Right ventricle myocardium superior (tissue), 1 donor: ENCODE measurements at places on chromosomes 2 and 18.

- no peak for DNase-seq
Observed at GRCh38 chr2:214401580-214401979, 9.3 kb upstream of the VWC2L start.

DNA sequence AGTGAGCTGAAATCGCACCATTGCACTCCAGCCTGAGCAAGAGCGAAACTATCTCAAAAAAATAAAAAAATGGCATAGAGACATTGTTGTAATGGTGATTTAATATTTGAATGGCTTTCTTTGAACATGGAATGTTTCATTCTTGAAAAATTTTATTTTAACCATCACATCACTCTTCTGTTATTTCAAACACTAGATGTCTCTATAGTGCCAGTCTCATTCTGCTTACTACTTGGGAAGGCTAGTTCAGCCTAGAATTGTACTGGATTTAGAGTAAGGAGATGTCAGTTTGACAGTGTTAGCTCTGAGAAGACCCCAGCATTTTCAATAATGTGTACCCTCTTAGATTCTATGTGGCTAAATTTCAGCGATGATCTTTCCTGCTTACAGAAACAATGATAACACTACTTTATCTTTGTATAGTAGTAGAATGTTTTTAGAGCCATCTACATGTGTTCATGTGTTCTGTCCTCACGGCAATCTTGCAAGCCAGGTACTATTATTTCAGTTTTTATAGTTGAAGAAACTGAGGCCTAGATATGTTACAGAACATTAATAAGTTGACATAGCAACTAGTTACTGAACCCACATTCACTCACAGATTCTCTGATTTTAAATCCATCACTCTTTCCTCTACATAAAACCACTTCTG is 142.9 kb upstream of the ZSWIM2 start:
- no peak for DNase-seq

- DNase-seq = no peak
Observed at GRCh38 chr2:134169788-134170187, 84.1 kb upstream of the MGAT5 start.

DNA sequence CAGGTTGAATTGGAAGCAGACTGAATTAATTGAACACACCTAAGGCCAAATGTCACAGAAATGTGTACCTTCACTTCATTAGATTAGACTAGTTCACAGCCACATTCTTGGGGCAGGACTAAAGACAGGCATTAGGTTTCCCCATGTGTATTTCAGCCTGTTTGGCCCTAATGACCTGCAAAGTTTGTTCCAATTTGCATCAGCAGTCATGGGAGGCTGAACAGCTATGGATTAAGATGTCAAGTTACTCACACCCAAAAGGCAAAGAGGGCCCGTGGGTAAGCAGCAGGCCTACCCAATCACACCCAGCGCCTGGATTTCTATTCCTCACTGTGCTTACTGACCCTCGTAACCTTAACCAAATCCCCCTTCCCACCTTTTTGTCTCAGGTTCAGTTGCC is 99.6 kb upstream of the RIOK3 start:
- DNase-seq = no peak

- DNase-seq = no peak
Observed at GRCh38 chr2:128486640-128487375, 168.1 kb upstream of the HS6ST1 start.

DNA sequence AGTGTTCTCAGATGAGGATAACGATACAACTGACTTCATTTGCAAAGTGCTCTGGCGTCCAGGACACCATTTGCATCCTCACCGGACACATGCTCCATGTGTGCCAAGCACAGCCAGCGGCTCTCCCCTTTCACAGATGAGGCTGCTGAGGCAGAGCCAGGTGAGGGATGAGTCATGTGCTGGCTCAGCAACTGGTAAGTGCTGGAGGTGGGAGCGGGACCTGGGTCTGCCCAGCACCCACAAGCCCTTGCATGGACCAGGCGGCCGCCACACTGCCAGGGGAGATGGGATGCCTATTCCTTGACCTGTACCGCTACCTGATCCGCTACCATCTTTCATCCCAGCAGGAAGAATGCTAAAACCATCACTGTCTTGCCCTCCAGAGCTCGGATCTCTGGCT is 86.2 kb upstream of the ASB18 start:
- no peak for DNase-seq

DNA sequence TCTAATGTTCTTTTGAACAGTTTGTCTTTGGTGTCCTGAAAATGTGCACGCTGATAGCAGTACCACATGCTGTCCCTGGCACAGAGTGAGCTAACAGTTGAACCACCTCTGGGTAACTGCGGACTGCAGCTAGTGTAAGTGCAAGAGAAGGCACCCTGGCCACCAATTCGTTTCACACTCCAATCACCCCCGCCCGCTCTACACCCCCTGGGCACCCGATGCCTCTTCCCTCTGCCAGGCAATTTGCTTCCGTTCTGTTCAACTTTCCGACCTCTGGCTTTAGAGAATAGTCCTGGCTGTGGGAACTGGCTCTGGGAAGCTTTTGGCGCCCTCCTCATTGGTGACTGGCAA is 1.4 kb downstream of the DOCK10 start:
- no peak for DNase-seq

DNA sequence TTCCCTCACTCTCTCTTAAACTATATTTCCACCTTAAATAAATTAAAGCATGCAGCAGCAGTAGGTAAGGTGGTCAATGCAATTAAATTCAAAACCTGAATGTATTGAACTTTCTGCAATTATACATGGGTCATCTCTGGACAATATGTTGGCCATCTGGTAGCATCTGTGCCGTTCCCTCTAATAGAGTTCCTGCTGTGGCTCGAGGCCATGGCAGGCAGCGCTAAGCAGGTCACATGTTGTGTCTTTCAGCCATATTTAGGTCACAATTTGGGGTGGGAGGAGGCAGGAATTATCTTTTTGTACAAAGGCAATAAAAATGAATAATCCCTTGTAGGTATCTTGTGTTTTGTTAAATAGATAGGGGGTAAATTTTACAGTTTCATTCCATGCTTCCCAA is 676.2 kb downstream of the ZEB2 start:
- no peak for DNase-seq

DNA sequence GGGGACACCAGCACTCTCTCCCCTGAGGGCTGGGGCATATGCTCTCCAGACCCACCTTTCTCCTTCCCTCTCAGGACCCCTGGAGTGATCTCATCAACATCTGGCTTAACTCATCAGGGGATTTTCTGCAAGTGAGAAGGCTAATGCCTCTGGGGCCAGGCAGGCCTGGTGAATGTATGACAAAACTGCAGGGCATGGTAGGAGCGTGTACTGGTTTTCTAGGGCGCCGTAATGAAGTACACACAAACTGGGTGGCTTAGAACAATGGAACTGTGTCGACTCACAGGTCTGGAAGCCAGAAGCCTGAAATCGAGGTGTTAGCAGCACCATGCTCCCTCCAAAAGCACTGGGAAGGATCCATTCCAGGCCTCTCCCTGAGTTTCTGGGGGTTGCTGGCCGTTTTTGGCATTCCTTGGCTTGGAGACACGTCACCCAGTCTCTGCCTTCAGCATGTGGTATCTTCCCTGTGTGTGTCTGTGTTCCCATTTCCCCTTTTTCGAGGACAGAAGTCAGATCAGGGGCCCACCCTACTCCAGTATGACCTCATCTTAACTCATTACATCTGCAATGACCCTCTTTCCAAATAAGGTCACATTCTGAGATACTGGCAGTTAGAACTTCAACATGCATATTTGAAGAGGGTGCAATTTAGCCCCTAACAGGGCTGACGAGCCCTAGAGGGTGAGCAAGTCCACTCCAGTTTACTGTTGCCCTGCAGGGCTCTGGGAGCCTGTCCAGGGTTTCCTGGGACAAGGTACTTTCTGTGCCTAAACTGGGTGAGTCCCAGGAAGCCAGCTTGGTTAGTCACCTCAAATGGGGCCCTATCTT is 45.5 kb upstream of the CAB39 start:
- DNase-seq = no peak

DNA sequence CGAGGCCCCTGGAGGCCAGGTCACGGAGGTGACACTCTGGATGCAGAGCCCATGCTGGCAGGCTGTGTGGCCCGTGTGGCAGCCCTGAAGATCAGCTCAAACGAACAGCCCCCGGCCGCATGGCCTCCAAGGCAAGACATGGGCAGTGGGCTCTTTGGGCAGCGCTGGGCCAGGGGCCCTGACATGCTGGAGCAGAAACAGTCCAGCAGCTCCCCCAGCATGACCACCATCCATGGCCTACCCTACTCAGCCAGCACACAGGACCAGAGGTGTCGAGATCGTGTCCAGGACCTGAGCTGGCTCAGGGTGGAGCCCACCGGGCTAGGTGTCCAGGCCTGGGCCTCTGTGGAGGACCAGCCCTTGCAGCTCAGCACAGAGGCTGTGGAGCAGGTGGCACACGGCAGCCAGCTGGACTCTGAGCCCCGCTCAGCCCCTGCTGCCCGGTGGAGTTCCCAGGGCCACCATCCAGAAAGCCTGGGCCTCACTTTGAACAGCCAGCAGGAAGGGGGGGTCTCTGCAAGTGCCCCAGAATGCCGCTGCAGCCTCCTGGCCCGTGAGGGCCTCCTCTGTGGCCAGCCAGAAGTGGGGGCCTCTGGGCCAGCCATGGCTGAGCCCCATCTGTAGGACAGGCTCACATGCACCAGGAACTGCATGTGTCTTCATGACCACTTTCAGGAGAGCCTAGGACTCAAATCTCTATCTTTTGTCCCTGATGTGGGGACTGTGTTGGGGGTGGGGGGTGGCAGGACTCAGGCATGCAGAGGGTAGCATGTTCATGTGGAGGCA is 8.9 kb downstream of the AMER3 start:
- no peak for DNase-seq
